Germinal center (tissue), 1 donor: ENCODE measurements at places on chromosomes 1 and 21.

GRCh38 chr1:75707191-75707590 lies 17.3 kb upstream of the ACADM start:
- no peak for DNase-seq

GRCh38 chr1:2326524-2326923 lies 64.8 kb downstream of the MORN1 start:
- DNase-seq = no peak

DNA sequence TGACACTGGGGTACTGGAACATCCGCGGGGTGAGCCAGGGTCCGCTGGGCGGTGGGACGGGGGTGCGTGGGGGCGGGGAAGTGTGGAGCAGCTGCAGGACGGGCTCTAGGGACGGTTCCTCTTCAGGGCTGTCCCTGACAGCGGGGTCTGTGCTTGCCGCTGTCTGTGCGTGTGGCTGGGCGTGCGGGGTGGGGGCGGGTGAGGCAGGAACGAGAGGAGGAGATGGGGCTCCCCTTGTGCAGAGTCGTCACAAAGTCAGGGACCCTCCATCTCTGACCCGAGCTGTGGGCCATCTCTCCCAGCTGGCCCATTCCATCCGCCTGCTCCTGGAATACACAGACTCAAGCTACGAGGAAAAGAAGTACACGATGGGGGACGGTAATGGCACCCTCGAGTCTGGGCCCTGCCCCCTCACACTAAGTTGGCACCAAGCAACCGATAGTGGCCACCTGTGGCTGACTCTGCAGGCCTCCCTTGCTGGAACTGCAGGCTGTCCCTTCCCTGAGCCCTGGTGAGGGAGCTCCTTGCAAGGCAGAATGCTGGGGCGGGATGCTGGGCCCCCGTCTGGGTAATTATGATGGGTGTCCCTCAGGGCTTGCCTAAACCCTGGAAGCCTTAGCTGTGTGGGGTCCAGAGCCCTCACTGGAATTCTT lies 392 bp downstream of the GSTM2 start:
- no peak for DNase-seq

GRCh38 chr1:2248127-2248826 lies 20.2 kb downstream of the SKI start:
- no peak for DNase-seq

- no peak for DNase-seq
Measured at GRCh38 chr1:240602189-240602588, 9.8 kb downstream of the GREM2 start.

GRCh38 chr1:216330262-216330661 lies 93.0 kb downstream of the USH2A start:
- no peak for DNase-seq

- no peak for DNase-seq
Measured at GRCh38 chr1:242731446-242731845, 206.9 kb upstream of the PLD5 start.
